Neural progenitor cell (in vitro differentiated cells): ENCODE measurements at places on chromosomes 5 and 9. TPM values are rescaled to one million over a fixed set of nuclear protein-coding genes. Genes with fewer than 3 reads are reported as not detected.

DNA sequence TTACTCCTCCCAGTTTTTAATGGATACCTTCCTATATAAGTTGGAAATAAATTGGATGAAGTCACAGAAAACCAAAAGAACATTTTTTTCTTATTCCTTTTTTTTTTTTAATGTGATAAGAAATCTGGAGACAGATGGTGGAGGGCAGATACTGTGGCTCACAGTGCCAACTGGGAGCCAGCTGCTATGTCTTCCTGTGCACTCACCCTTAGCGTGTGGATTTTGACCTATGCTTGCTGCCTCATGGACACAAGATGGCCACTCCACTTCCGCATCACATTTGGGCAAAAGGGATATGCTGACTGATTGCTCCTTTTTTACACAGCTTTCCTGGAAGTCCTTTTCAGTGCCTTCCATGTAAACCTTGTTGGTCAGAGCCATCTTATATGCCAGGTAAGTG lies 342.6 kb downstream of the MAN2A1 start:
- peaks cover 15% of the 10 kb centered on the region for H3K4me1 ChIP-seq

BTNL9 gene
- 0.24 and 0.56 TPM in 2 replicates for total RNA-seq

DNA sequence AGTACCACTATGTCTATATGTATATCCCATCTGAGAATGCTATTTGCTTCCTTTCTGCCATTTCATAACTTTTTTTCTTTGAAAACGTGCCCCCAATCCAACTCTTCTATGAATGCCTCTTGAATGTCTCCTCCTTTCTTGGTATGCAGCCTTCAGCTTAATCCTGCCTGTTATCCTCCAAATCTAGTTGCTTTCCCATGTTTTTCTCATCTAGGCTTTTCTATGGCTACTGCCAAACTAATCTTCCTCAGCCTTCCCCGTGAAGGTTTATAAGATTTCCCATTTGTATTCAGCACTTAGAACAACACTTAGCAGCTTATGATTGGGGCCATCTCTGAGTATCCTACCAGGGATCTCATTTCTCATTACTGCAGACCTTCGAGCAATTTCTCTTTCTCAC lies 2.5 kb downstream of the TGFBR1 start:
- H3K4me3 ChIP-seq: peak overlapping the region; percentile 94
- H3K4me1 ChIP-seq: peaks cover 47% of the 10 kb centered on the region
- no peak overlapping the region for H3K27ac ChIP-seq
- H3K36me3 ChIP-seq: no peaks in the 10 kb centered on the region

DNA sequence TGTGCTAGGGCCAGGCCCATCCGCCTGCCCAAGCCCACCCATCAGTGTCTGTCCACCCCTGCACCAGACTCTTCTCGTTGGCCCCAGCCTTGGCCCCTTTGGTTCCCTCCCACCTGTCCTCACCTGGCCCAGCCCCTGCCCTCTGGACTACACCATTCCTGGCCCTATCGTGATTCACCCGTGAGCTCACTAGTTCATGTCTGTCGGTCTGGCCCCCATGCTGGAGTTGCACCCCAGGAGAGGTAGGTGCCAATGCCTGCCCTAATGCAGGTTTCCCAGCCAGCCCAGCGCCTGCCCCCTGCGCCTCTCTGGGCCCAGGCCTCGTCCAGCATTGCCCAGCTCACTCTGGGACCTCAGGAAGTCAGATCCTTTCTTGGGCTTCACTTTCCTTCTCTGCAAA lies 115.4 kb upstream of the LMX1B start:
- H3K4me3 ChIP-seq: no peak overlapping the region
- H3K36me3 ChIP-seq: no peaks in the 10 kb centered on the region

ARHGEF37 gene
- 0.99 and 1.7 TPM in 2 replicates for total RNA-seq

MTREX gene
- total RNA-seq: 128 and 198 TPM in 2 replicates

GRCh38 chr5:1032011-1032410 lies 23.4 kb downstream of the NKD2 start:
- peaks cover 12% of the 10 kb centered on the region for H3K4me1 ChIP-seq
- H3K27ac ChIP-seq: no peak overlapping the region
- no peak overlapping the region for H3K4me3 ChIP-seq

GRCh38 chr5:61349935-61350334 lies 17.9 kb downstream of the ZSWIM6 start:
- no peaks in the 10 kb centered on the region for H3K27me3 ChIP-seq
- no peaks in the 10 kb centered on the region for H3K36me3 ChIP-seq
- peaks cover 4% of the 10 kb centered on the region for H3K4me1 ChIP-seq
- DNase-seq: no peak
- H3K4me3 ChIP-seq: no peak overlapping the region

DNA sequence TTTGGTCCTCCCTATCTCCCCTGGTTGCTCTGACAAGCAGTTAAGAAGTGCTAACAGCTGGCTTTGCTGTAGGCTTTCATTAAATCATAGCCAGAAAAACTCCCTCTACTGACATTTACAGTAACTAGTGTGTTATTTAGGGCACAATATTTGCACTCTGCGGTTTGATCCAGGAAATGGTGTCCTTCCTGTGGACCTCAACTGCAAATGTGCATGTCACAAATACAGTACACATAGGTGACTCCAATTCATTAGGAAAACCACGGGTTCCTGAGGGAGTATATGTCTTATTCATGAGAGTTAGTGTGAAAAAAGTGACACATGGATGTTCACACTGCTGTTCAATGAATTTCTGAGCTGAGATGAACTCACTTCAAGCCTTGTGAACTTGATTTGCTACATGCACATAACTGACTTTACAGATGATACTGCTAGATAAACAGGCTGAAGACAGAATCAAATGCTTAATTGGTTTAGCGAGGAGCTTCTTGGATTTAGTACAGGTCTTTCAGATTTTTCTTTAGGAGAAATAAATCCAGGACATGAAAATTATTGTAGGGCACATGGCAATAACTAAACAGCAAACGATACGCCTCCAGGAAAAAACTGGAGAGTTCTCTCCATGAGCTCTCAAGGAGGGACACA lies 281.5 kb downstream of the EFNA5 start:
- no peaks in the 10 kb centered on the region for H3K27me3 ChIP-seq
- no peak for DNase-seq
- H3K4me1 ChIP-seq: peaks cover 64% of the 10 kb centered on the region

- DNase-seq: no peak
- no peak overlapping the region for H3K4me3 ChIP-seq
- peaks cover 8% of the 10 kb centered on the region for H3K4me1 ChIP-seq
Observed at GRCh38 chr9:72557549-72557948, 36.1 kb downstream of the TMC1 start.

GRCh38 chr9:8660383-8660782 lies 860.8 kb upstream of the DMAC1 start:
- no peak for DNase-seq
- peaks cover 10% of the 10 kb centered on the region for H3K4me1 ChIP-seq
- H3K27ac ChIP-seq: no peak overlapping the region
- no peaks in the 10 kb centered on the region for H3K27me3 ChIP-seq
- H3K4me3 ChIP-seq: no peak overlapping the region
- no peaks in the 10 kb centered on the region for H3K36me3 ChIP-seq

CAMK4 gene
- total RNA-seq: 3.3 and 5.0 TPM in 2 replicates

- peak; percentile 67 for DNase-seq
- H3K36me3 ChIP-seq: no peaks in the 10 kb centered on the region
- peaks cover 21% of the 10 kb centered on the region for H3K27me3 ChIP-seq
- H3K27ac ChIP-seq: no peak overlapping the region
- peak overlapping the region; percentile 28 for H3K4me3 ChIP-seq
Observed at GRCh38 chr9:1051584-1052275, 1.6 kb downstream of the DMRT2 start.

DNA sequence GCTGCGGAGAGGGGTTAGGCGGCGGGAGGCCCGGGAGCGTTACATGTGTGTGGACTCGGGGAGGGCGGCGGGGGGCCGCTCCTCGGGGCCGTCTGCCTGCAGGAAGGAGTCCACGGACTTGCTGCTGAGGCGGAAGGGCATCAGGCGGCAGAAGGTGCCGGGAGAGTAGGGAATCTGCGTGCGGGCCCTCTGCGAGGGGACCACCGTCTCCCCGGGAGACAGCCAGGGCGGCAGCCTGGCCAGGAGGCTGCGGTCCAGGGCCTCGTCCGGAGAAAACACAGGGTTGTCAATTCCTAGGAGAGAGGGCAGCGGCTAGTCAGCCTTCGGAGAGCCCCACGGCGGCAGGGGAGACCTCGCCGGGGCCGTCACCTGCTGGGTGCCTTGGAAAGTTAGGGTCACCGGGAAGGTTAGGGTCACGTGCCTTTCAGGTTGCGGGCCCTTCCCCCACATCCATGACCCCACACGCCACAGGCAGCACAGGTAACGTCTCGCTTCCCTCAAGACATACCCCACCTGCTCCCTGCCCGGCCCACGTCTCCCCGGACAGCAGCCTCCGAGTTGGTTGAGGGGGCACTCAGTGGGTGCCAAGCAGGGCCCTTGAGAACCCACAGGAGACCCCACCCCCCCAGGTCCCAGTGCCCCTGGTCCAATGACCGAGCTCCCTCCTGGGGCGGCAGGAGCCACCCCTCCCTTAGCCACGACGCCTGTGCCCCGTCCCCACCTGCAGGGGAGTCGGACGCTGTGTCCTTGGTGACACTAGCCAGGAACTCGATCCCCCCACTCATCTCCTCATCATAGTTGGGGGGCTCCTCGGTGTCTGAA lies 32.1 kb downstream of the EXOC3 start:
- no peak overlapping the region for H3K27ac ChIP-seq
- no peaks in the 10 kb centered on the region for H3K36me3 ChIP-seq
- no peak for DNase-seq
- H3K27me3 ChIP-seq: peaks cover 58% of the 10 kb centered on the region
- peaks cover 15% of the 10 kb centered on the region for H3K4me1 ChIP-seq

DNA sequence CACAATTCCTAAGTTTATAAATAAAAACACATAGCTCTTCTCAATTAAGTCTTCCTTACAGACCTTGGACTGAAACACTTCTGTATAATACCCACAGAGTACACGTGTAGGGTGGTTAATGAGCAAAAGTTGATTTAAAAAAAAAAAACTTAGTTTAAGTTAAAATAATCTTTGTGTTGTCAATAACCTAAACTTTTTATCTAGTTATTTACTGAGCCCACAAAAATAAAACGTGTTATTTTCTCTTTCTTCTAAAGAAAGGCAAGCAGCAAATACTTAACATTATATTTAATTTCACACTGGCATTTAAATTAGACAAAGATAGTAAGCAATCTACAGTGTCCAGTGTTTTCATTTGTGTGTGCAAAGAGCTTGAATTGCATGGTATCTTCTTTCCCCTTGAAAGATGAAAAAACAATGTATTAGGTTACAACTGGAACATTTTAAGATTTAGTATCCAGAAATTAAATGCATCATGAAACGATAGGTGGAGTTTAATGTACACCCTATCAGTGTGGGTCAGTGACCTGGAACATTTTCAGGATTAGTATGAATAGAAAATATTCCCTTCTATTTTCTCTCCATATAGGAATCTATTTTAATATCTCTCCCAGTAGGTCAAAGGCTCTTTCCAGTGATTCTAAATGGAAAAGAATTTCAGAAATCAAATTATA lies 1014.8 kb downstream of the NR2F1-AS1 start:
- no peak for DNase-seq
- no peak overlapping the region for H3K27ac ChIP-seq
- H3K36me3 ChIP-seq: no peaks in the 10 kb centered on the region

DNA sequence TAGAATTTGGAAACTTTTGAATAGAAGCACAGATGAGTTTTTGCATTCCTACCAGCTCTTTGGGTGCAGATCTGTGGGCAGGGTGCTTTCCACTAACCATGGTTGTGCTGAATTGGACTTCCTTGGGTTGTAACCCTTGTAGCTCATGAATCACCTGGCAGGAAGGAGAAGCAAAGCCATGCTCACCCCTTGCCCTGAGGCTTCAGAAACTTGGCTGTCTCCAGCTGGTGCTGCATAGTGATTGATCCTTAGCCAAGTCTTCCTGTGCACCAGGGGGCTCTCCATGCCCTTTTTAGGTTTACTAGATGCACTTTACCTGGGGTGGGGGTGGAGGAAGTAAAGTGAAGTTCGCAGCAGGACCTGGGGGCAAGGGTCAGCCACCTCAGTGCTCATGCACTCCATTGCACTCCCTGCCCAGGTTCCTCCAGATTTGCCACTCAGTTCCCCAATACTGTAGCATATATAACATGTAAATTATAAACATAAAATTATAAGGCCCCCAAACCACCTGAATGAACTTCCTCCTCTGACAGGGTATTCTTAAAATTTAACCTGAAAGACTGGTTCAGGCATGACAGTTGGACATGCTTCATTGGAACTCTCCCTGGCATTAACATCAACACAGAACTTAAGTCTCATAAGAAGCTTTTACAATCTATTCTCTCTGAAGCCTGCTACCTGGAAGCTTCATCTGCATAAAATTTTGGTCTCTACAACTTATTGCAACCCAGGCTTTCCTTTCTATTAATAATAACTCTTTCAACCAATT lies 25.8 kb upstream of the IFNA14 start:
- no peaks in the 10 kb centered on the region for H3K36me3 ChIP-seq
- peaks cover 71% of the 10 kb centered on the region for H3K27me3 ChIP-seq
- H3K4me1 ChIP-seq: peaks cover 5% of the 10 kb centered on the region
- H3K27ac ChIP-seq: no peak overlapping the region
- no peak for DNase-seq

NR5A1 gene
- total RNA-seq: 1.0 and 3.3 TPM in 2 replicates

DNA sequence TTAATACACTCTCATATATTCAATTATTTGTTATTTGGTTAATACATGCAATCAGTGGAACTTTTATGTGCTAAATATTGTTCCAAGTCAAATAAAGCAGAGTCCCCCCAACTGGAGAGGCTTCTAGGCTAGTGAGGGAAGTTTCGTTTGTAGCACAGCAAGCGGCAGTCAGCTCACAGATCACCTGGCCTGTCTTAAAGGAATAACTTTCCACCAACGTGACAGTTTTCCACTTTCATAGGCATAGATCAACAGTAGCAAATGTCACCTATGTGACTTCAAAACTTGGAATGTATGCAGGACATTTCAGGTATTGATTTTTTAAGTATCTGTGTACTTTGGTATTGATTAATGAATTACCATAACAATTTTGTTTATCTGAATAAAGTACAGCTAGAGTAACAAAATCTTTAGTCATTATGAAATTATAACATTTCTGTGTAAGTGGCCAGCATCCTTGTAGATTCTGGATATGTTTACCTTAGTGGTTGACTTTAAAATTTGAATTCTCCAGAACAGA lies 129.7 kb upstream of the VCAN start:
- H3K4me3 ChIP-seq: no peak overlapping the region
- no peaks in the 10 kb centered on the region for H3K36me3 ChIP-seq
- H3K27me3 ChIP-seq: no peaks in the 10 kb centered on the region
- H3K4me1 ChIP-seq: no peaks in the 10 kb centered on the region

MEF2C gene
- total RNA-seq: 0.26 and 0.68 TPM in 2 replicates

DNA sequence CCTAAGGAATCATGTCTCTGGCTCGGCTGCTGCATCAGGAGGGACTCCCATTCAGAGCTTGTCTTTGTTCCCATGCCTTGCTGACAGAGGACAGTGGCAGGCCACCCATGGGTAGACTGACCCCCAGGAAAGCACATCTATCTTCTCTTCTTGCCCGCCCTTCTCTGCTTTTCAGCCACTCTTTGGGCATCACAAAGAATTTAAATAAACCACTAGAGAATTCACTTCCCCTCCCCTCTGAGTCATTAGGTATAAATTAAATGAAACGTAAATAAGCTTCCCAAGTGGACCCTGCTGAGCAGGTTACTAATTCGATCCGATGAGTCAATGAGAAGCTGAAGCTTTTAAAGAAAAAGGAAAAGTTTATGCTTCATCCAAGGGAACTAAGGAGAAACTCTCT lies 97.0 kb downstream of the DRD1 start:
- H3K4me3 ChIP-seq: no peak overlapping the region
- H3K36me3 ChIP-seq: no peaks in the 10 kb centered on the region
- peaks cover 10% of the 10 kb centered on the region for H3K4me1 ChIP-seq
- peaks cover 20% of the 10 kb centered on the region for H3K27me3 ChIP-seq
- DNase-seq: peak; percentile 75

CCDC171 gene
- 6.1 and 9.3 TPM in 2 replicates for total RNA-seq

- no peaks in the 10 kb centered on the region for H3K36me3 ChIP-seq
- H3K27ac ChIP-seq: no peak overlapping the region
- no peaks in the 10 kb centered on the region for H3K27me3 ChIP-seq
- DNase-seq: peak; percentile 4
- H3K4me3 ChIP-seq: no peak overlapping the region
Observed at GRCh38 chr9:112443200-112443599, 43.4 kb upstream of the KIAA1958 start.
